ENCODE measurements at places on chromosomes 5 and 9. TPM values are rescaled to one million over a fixed set of nuclear protein-coding genes. Genes with fewer than 3 reads are reported as not detected.

MSMP gene
- 1.1 TPM for total RNA-seq

ENTREP1 gene
- total RNA-seq: 10.1 TPM

PCA3 gene
- not detected for total RNA-seq

SV2C gene
- total RNA-seq: 0.20 TPM

Measured in mucosa of gallbladder (tissue), 1 donor.